ENCODE measurements at places on chromosomes 4 and X.

DNA sequence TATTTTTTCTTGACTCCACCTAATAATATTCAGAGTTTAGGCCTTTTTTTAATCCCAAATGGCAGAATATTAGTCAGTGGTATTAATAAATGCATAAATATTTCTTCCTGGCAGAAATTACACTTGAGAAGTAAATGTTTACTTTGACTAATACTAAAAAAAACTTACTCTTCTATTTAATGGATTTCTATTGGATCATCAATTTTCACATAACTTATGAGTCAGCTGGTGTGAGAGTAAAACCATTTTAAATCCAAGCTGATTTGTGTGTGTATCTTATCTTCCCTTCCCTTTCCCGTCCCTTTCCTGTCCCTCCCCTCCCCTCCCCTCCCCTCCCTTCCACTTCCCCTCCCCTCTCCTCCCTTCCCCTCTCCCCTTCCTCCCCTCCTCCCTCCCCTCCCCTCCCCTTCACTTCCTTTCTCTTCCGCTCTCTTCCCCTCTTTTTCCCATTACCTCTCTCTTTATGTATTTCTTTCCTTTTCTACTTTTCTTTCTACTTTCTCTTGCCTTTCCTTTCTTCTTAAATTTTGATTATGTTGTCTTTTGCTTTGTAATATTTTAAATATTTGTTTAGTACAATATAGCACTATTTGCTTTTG, 630.1 kb upstream of the EPHA5 start:
- no peak for DNase-seq

- DNase-seq: no peak
Measured at GRCh38 chr4:174252412-174252811, 31.1 kb downstream of the FBXO8 start.

DNA sequence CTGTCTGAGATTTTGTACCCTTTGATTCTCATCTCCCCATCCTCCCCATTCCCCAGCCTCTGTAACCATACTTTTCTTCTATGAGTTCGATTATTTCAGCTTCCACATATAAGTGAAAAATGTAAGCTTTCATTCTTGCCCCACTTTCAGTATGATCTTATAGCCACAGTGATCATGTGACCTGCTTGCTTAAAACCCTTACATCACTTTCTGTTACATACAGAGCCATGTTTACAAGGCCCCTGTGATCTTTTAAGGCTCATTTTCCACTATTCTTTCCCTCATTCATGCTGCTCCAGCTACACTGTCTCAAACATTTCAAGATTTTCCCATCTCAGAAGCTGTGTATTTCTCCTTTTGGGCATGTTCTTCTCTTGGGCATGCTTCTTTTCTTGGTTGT, 147.7 kb downstream of the DCK start:
- no peak for DNase-seq

- no peak for DNase-seq
Measured at GRCh38 chr4:37241647-37242046, 2.9 kb upstream of the NWD2 start.

DNA sequence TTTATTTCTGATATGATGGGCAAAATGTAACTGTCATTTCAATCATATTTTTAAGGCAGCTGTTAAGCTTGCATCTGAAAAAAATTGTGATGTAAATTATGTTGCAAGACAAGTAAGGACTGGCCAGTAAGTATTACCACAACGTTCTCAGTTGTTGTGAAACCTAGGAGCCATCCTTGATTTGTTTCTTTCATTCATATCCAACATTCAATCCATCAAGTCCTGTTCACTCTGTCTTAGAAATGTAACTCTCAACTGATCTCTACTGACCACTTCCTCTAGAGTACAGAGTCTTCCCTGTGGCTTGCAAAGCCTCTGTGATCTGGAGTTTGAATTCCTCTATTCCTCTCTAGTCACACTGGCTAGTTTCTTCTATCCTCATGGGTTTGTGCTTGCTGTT, 161.4 kb upstream of the MAD2L1 start:
- DNase-seq: no peak

DNA sequence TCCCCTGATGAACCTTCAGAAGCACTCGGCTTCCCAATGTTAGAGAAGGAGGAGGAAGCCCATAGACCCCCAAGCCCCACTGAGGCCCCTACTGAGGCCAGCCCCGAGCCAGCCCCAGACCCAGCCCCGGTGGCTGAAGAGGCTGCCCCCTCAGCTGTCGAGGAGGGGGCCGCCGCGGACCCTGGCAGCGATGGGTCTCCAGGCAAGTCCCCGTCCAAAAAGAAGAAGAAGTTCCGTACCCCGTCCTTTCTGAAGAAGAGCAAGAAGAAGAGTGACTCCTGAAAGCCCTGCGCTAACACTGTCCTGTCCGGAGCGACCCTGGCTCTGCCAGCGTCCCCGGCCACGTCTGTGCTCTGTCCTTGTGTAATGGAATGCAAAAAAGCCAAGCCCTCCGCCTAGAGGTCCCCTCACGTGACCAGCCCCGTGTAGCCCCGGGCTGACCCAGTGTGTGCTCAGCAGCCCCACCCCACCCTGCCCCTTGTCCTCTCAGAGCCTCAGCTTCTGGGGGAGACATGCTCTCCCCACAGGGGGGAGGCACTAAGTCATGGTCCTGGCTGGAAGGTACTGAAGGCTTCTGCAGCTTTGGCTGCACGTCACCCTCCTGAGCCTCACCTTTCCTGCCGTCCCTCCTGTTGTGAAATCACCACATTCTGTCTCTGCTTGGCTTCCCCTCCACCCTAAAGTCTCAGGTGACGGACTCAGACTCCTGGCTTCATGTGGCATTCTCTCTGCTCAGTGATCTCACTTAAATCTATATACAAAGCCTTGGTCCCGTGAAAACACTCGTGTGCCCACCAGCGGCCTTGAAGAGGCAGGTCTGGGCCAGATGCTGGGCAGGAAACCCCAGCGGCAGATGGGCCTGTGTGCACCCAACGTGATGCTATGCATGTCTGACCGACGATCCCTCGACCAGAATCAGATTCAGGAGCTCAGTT, 34.7 kb downstream of the NOP14 start:
- no peak for DNase-seq

DNA sequence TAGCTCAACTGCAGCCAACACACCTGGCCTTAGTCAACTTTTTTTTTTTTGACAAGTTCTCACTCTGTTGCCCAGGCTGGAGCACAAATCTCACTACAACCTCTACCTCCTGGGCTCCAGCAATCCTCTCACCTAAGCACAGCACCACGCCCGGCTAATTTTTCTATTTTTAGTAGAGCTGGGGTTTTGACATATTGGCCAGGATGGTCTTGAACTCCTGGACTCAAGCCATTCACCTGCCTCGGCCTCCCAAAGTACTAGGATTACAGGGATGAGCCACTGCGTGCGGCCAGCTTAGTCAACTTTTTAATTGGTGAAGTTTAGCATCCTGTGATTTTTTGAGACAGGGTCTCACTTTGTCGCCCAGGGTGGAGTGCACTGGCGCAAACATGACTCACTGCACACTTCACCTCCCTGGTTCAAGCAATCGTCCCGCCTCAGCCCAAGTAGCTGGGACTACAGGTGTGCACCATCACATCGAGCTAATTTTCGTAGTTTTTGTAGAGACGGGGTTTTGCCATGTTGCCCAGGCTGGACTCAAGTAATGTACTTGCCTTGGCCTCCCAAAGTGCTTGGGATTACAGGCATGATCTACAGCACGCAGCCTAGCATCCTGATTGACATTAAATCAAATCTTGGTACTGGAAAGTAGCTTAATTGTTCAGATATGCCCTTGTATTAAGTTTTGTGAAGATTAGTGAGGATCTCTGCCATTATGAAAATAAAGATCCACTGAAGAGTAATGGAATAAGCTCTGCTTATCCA, 8.3 kb downstream of the HNRNPDL start:
- no peak for DNase-seq

DNA sequence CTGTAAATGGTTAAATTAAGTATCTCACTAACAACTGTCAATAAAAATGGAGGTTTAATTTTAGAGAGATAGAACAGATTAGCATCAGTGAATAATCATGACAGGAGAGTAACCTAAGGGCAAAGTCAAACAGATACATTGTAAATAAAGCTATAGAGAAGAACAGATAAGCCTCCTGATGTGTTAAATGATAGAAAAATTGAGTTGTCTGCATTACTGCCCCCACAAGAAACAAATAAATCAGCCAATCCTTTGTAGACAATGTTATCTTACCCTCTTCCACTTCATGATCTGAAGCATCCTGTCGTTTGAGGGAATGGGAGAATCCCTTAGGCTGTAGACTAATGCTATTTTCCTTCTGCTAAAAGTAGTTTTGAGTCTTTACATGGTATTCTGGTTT, 147.8 kb downstream of the PCDH18 start:
- DNase-seq: no peak

- DNase-seq: no peak
Measured at GRCh38 chr4:24871210-24871609, 41.6 kb downstream of the CCDC149 start.

DNA sequence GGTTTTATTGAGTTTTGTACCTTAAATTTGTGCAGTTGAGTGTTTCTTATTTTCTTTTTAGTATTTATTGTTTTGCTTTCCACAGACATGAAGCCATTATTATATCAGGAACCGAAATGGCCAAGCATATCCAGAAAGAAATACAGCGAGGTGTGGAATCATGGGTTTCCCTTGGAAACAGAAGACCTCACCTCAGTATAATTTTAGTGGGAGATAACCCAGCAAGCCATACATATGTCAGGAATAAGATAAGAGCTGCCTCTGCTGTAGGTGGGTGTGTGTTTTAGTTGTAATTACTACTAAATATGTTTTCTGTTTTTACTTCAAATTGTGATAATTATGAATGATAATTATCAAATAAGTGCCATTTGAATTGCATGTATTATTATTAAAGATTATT, 16.5 kb downstream of the MTHFD2L start:
- no peak for DNase-seq

- no peak for DNase-seq
Measured at GRCh38 chr4:83150653-83151330, 36.3 kb upstream of the PLAC8 start.

- no peak for DNase-seq
Measured at GRCh38 chr4:146029939-146030710, 91.5 kb upstream of the ZNF827 start.

DNA sequence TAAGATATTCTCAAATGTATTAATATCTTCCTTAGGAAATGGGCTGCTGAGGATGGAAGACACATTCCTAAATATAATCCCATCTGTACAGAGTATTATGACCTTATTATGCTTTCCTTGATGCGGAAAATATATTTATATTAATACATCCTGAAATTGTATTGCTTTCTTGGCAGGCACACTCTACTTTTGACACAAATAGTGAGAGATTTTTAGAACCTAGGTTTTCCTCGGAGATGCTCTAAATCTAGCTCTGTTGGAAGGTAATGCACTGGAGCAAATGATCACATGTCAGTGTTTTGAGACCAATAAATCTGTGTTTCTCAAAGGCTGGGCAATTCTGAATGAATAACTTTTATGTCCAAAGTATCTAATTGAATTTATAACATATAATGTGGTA, 94.3 kb upstream of the MAGEC2 start:
- no peak for DNase-seq

- no peak for DNase-seq
Measured at GRCh38 chr4:120209706-120210105, 143.1 kb upstream of the MAD2L1 start.

GRCh38 chrX:102658556-102658955, 7.3 kb downstream of the GPRASP1 start:
- no peak for DNase-seq

DNA sequence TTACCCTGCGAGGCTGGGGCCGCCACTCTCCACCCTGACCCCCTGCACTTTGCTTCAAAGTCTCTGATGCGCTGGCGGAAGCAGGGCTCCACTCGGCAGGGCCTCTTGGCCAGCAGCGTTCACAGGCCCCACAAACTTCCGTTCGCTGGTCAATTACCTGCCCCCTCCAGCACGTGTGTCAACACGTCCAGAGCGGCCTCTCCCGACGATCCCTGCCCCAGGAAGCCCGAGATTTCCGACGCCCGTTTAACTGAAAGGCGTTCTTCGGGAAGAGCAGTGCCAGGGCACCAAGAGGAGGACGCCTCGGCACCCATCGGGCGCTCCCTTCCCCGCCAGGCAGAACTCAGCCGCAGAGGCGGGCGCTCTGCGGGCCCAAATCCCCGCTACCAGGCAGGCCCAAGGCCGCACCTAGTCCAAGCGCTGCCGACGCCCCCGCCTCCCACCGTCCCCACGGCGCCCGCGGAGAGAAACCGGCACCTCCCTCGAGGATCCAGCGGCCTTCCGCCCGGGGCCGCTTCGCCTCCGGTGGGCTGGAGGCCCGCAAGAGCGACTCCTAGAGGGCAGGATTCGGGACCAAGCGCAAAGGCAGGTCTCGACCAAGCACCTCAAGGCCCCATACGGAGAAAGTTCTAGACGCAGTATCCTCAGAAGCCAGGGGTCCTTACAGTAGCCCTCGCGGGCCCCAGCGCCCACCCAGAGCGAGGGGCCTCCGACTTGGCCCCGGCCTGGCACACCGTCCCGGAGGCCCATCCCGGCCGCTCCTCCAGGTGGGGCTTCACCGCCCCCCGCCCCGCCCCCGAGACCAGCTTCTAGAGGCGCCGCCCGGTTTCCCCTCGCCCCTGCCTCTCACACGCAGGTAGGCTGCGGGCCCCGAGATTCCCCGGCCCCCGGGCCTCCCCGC, 586 bp downstream of the BCAP31 start:
- DNase-seq: no peak

DNA sequence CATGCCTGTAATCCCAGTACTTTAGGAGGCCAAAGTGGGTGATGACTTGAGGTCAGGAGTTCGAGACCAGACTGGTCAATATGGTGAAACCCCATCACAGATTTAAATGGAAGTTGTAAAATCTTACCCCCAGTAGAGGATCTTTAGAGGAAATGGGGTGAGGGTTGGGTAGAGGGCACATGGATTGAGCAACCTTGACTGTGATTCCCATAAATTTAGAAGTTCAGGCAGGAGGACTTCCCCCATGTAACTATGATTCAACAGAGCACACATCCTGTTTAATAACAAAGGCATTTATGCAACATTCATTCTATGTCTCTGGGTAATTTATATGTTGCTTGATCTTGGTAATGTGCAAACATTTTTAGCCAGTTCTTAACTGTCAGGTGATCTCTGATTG, 143.1 kb downstream of the RBM47 start:
- DNase-seq: no peak

DNA sequence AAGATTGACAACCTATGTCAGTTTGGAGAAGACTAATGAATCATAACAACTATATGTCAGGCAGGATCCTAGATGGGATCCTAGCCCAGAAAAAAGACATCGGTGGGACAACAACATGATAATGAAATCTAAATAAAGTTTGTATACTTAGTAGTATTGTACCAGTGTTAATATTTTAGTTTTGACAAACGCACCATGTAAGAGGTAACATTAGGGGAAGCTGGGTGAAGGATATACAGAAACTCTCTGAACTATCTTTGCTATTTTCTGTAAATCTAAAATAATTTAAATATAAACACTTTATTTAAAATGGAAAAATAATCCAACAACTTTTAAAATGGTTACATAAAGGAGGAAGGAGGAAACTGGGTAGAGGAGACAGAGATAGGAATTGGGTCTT, 105.6 kb upstream of the AP1S2 start:
- no peak for DNase-seq

DNA sequence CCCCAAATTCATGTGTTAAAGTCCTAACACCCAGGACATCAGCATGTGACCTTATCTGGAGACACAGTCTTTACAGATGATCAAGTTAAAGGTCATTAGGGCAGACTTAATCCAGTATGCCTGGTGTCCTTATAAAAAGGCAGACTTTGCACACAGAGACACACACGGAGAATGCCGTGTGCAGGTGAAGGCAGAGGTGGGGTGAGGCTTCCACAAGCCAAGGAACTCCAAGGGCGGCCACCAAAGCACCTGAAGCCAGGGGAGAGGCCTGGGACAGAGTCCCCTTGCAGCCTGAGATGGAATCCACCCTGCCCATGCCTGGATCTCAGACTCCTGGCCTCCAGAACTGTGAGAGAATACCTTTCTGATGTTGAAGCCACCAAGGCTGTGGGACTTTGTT, 26.1 kb upstream of the SORCS2 start:
- DNase-seq: no peak
